ENCODE measurements at places on chromosomes 6 and 20. TPM values are rescaled to one million over a fixed set of nuclear protein-coding genes. Genes with fewer than 3 reads are reported as not detected.

FOXS1 gene
- not detected for total RNA-seq

DNA sequence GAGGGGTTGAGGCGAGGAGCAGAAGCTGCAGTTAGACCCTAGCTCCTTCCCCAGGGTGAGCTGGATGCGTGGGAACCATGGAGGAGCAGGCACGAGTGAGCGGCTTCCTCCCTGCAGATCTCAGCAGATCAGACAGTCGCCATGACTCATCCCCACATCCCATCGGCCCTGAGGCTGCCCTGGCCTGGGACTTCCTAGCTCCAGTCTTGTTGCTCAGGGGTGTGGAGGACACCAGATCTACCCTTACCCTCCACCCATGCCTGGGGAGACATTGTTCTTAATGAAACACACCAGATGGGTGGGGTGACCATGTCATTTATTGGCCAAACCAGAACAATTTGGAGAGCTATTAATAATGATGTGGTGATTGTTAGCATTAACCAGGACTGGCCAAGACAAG lies 36.3 kb upstream of the TGM2 start:
- no peak for DNase-seq

DPPA5 gene
- total RNA-seq: not detected

GRCh38 chr20:36741072-36741471 lies 4.8 kb downstream of the NDRG3 start:
- no peak for DNase-seq

GRCh38 chr6:116568821-116569755 lies 2.2 kb upstream of the RWDD1 start:
- DNase-seq: no peak

GRCh38 chr20:31537890-31538289 lies 23.6 kb downstream of the HM13 start:
- no peak for DNase-seq

GCM1 gene
- total RNA-seq: not detected

All from glutamatergic neuron (in vitro differentiated cells).